AG04450 (cell line): ENCODE measurements at places on chromosomes 6 and 20. TPM values are rescaled to one million over a fixed set of nuclear protein-coding genes. Genes with fewer than 3 reads are reported as not detected.

Gene HLA-G
- not detected in 2 replicates for polyA plus RNA-seq

Gene TUBB2B
- polyA plus RNA-seq: 4.7 and 6.1 TPM in 2 replicates

Gene LGSN
- 0.05 TPM in 1 of 2 replicates, not detected in the other for polyA plus RNA-seq

Gene ZBTB46
- polyA plus RNA-seq: 2.0 and 2.8 TPM in 2 replicates

Gene MYLIP
- polyA plus RNA-seq: 4.0 and 4.8 TPM in 2 replicates

Gene EYS
- 0.14 TPM in 1 of 2 replicates, not detected in the other for polyA plus RNA-seq

Gene MAS1
- not detected in 2 replicates for polyA plus RNA-seq

Gene IL17F
- not detected in 2 replicates for polyA plus RNA-seq

Gene LAMA2
- 33.0 TPM in 2 replicates for polyA plus RNA-seq

Gene ZNF292
- 9.5 and 18.0 TPM in 2 replicates for polyA plus RNA-seq

DNA sequence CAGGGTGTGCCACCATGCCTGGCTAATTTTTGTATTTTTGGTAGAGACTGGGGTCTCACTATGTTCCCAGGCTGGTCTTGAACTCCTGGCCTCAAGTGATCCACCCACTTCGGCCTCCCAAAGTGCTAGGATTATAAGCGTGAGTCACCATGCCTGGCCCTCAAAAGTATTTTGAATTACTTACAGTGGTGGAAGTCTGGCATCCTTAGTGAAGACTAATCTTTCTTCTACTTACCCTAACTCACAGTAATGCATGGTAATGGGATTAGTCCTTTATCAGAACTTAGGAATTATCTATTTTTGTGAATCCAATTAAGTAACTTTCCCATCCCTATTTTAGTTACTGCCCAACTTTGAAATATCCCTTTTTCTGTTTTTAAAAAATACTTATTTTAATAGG is 3.9 kb downstream of the RWDD1 start:
- no peak for DNase-seq

DNA sequence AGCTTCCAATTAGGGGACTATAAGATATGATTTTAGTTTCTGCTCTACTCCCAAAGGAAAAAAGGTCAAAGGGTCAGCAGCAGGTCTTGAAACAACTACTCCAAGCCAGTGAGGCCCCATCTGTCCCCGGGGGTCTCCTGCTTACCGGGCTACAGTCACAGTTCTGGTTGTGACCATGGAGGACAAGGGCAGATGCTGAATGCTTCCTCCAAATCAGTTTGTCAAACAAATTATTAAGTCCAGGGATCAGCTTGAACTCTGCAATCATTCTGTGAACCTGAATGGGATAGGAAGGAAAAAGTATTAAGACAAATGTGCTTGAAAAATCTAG is 60.2 kb downstream of the MYH7B start:
- no peak for DNase-seq

GRCh38 chr6:155126727-155127439 is 131.8 kb downstream of the TIAM2 start:
- DNase-seq: no peak

GRCh38 chr20:49925901-49926454 is 10.2 kb upstream of the RNF114 start:
- no peak for DNase-seq

DNA sequence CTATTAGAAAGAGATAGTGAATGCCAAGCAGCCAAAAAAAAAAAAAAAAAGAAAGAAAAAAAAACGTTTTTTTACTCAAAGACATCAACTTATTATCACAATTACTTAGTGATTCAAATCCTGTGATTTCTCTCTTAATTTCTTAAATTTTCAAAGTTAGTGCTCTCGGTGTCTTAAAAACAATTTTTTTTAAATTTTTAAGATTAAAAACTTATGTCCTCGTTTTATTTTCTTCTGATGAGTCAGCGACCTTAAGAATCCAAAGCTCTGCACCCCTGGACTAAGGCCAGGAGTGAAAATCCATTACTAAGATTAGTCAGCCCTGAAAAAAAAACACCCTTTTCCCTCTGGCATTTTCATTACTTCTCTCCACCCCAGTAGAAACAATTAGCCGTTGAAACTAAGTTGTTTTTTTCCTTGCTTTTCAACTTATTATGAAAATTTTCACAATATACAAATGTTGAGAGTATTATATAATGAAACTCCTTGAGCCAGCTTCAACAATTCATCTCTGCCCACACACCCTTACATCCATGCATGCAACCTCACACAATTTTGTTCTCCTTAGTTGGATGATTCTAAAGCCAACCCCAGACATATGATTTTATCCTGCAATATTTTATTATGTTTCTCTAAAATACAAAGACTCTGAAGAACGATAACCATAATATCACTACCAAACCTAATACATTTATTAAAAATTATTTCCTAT is 85.6 kb upstream of the CARMIL1 start:
- DNase-seq: peak; percentile 85

DNA sequence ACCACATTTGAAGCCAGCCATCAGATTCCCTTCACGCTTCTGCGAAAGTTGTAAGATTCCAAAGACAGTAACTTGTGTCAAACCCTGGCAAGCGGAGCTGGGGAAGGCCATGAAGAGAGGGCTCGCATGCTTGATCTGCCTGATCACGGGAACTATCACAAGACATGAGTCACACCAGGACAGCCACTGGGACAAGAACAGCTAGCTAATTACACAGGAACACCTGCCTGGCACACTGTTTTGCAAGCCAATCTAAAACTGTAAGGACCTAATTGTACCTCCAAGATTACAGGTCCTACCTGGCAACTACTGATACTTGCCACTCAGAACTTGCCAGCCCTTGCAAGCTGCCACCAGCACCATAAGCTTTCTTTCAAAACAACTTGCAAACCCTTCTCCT is 289.3 kb downstream of the KIF16B start:
- DNase-seq: no peak

DNA sequence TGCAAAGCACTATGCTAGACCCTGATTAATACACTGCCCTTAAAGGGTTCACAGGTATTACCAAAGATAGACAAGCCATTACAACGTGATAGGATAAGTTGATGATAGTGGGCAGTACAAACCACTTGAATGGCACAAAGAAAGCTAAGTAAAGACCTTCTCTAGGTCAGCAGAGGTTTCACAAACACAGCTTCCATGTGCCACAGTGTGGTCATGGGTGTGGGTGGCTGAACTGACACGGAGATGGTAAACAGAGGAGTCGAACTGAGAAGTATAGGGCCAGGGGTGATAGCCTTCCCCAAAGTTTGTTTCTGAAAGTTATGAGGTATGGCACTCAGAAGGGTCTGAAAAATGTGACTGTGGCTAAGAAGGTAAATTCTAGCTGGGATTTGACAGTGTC is 4.3 kb downstream of the ZBTB9 start:
- DNase-seq: no peak

- no peak for DNase-seq
Measured at GRCh38 chr6:169976301-169977081, 225.1 kb downstream of the ERMARD start.

- no peak for DNase-seq
Measured at GRCh38 chr20:43238833-43239232, 49.1 kb upstream of the PTPRT start.

GRCh38 chr20:25033265-25033923 is 24.5 kb downstream of the ACSS1 start:
- no peak for DNase-seq

GRCh38 chr6:164102693-164103092 is 688.2 kb downstream of the QKI start:
- DNase-seq: no peak

- DNase-seq: no peak
Measured at GRCh38 chr6:142874676-142875075, 70.3 kb downstream of the HIVEP2 start.

- no peak for DNase-seq
Measured at GRCh38 chr20:42082611-42083010, 464.4 kb upstream of the CHD6 start.

- DNase-seq: no peak
Measured at GRCh38 chr20:51637241-51637640, 94.7 kb upstream of the NFATC2 start.

- no peak for DNase-seq
Measured at GRCh38 chr20:31602779-31603441, 2.2 kb upstream of the ID1 start.

- DNase-seq: peak; percentile 38
Measured at GRCh38 chr20:2523919-2524708, 12.3 kb upstream of the TMC2 start.

GRCh38 chr6:20402342-20403069 is 827 bp downstream of the E2F3 start:
- DNase-seq: no peak

DNA sequence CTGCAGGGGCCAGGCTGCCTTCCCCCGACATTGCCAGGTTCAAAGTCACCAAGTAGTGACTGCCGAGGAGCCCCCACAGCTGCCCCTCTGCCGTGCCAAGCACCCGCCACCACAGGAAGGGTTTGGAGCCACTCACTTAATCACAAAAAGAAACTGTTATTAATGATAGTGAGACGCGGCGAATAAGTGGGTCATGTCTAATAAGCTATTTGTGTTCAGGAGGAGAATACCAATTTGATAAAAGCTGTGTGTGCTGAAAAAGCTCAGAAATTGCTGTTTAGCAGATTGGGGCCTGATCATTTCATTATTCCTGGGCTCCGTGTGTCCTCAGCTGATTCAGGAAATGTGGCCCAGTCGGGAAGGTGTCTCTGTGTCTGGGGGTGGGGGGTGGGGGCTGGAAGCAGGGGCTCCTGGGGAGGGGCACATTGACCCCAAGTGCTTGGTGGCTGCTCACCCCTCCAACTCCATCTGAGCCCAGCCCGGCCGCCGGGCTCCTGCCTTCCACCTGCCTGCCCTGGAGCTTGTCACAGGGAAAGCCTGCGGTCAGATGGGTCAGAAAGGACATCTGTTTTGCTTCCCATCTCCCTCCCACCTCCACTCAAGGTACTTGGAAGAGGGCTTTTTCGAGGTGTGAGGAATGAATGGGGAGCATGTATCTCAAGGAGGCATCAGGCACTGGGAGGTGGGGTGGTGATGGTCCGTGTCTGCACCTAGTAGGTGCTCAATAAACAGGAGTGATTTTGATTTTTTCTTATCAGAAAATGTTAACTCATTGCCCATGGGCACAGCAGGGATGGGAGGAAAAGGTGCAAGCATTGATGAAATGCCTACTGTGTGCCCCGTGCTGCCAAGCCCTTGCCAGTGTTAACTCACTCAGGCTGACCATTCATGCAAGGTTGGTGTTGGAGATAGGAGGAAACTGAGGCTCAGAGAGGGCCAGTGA is 3.0 kb downstream of the VSTM2L start:
- no peak for DNase-seq

DNA sequence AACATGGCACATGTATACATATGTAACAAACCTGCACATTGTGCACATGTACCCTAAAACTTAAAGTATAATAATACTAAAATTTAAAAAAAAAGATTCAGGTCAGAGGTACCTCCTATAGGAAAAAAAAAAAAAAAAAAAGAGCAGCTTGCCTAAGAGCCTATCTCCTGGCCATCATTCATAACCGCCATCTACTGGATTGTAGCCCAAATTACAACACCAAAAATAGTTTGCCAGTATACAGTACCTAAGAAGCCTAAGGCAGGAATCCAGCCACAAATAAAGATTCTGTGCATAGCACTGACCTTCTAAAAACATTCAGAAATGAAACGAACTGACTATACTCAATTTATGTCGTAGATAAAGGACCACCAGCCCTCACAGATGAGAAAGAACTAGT is 438.4 kb upstream of the ADGRB3 start:
- no peak for DNase-seq

- no peak for DNase-seq
Measured at GRCh38 chr20:10007747-10008146, 27.0 kb upstream of the ANKEF1 start.

DNA sequence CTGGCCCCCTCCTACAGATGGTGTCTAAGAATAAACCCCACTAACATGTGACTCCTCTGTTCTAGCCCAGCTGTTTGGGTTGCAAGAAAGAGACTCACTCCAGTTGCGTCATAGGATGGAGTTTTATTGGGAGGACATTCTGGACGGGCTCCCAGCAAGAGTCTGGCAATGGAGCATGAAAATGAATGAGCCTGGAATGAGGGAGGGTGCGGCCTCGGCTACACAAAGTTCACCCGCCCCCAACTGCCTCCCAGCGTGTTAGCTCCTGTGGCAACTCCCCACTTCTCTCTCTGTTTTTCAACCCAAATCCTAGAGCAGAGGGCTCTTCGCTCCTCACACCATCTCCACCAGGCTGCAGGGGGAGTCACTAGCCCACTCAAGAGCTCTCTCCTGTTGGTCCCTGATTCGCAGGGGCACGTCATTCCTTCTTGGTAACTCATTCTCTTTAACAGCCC is 5.1 kb upstream of the ADAM33 start:
- peak; percentile 82 for DNase-seq

- no peak for DNase-seq
Measured at GRCh38 chr6:9494864-9495263, 920.0 kb downstream of the TFAP2A start.

DNA sequence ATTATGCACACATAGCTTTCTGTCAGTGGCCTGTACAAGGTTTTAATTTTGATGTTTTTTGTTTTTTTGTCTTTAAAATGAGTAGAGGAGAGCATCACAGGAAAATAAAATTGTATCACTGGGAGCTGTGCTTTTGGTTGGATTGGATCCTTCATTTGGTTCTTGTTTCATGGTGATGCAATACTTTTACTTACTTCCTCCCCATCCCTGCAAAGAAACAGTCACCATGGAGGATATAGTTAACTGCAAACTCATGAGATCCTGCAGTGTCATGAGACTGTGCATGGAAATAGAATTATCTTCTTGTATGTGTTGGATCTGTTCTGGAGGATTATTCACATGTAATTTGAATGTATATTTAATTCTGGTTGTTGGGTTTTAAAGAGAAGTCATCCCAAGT is 122.3 kb downstream of the JARID2 start:
- DNase-seq: no peak

DNA sequence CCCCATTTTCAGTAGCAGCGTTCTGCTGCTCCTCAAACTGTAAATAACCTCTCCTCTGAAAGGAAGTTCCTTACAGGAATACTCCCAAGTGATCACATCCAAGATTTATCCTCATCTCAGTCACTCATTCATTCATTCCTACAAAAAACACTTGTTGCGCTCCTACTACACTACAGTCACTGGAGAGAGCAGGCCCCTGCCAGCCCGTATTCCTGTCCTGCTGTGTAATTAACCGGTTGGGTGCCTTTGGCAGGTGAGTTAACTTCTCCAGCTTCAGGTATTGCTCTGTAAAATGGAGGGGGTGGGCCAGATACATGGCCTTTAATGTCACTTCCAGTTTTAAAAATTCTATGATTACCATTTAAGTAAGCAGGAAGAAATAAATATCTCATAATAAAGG is 15.0 kb upstream of the ZBTB24 start:
- no peak for DNase-seq

- no peak for DNase-seq
Measured at GRCh38 chr6:28135393-28135792, 6.3 kb upstream of the ZKSCAN8 start.

GRCh38 chr20:16314320-16314719 is 258.9 kb downstream of the KIF16B start:
- no peak for DNase-seq

DNA sequence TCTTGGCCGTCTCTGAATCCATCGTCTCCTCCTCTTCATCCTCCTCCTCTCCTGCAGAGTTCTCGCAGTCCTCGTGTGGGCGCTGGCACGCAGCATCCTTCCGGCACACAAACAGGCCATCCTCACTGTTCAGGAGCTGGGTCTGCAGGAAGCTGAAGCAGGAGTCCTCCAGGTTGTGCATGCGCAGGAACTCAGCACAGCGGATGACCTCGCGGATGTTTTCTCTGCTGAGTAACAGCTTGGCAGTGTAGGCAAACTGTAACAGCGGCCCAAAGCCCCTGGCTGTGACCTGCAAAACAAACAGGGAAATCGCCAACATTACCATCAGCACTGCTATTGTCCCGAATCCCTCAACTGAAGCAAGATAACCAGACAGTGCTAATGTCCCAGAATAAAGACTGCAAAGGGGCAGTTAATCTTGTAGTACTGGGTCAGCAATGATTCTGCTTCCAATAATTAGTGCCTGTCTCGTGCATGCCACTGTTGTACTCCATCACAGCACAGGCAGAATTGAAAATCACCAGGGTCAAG is 57.4 kb downstream of the GJA10 start:
- DNase-seq: no peak
